ENCODE measurements at places on chromosomes 16 and 17. TPM values are rescaled to one million over a fixed set of nuclear protein-coding genes. Genes with fewer than 3 reads are reported as not detected.
A peak's percentile ranks its signal among the peaks of the same experiment; 100 is the strongest.

The P2RX5 gene
- 108 TPM for polyA plus RNA-seq

- DNase-seq, result no peak
Observed at GRCh38 chr16:85536411-85537330, 76.5 kb upstream of the GSE1 start.

The TSPAN10 gene
- polyA plus RNA-seq, result 0.46 TPM

GRCh38 chr16:84176192-84177053 is 10.4 kb downstream of the TAF1C start:
- DNase-seq, result no peak

GRCh38 chr17:1730326-1731193 is 6.1 kb downstream of the WDR81 start:
- DNase-seq, result peak; percentile 87

DNA sequence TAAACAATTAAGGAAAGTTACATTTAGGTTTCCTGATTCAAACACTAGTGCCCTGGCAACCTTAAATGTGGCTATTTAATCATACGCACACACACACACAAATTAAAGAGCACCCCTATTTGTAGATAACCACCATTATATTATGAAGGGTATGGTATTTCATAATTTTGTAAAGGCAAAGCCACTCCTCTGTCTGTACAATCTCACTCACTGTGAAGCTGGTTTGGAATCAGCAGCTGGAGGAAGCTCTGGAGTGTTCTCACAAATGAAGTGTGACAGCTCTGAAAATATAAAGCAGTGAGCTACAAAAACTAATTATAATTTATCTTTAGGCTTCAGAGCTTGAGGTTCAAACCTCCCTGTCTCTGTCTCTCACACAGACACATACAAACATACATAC is 57.9 kb upstream of the KCNJ16 start:
- DNase-seq, result no peak

The TNFRSF13B gene
- not detected for polyA plus RNA-seq

DNA sequence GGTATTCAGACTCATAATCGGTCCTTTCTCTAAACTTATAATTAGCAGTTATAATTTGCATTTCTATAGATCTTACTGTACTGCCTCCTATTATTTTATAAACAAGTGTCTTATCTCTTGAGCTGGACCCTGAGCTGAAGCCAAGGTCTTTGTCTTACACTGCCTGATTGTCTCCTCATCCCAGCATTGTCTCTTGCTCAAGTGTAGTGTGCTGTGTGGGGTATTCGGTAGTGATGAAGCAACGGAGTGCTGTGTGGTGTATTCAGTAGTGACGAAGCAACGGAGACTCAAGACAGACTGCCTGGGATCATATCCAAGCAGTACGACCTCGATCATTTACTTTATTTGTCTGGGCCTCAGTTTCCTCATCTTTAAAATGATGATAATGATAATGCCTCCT is 69.3 kb downstream of the COX10 start:
- no peak for DNase-seq

- DNase-seq, result peak; percentile 56
Observed at GRCh38 chr17:17886226-17886625, 49.4 kb upstream of the SREBF1 start.

GRCh38 chr17:21419299-21420239 is 43.4 kb downstream of the KCNJ12 start:
- DNase-seq, result no peak

The PHB1 gene
- 328 TPM for polyA plus RNA-seq

- peak; percentile 91 for DNase-seq
Observed at GRCh38 chr17:76414334-76415295, 30.2 kb downstream of the SPHK1 start.

GRCh38 chr16:30434852-30435251 is 5.0 kb upstream of the DCTPP1 start:
- DNase-seq, result no peak

The NFATC2IP gene
- 12.7 TPM for polyA plus RNA-seq

- DNase-seq, result no peak
Observed at GRCh38 chr16:4038448-4038847, 77.8 kb downstream of the ADCY9 start.

The MT3 gene
- polyA plus RNA-seq, result 2.3 TPM

DNA sequence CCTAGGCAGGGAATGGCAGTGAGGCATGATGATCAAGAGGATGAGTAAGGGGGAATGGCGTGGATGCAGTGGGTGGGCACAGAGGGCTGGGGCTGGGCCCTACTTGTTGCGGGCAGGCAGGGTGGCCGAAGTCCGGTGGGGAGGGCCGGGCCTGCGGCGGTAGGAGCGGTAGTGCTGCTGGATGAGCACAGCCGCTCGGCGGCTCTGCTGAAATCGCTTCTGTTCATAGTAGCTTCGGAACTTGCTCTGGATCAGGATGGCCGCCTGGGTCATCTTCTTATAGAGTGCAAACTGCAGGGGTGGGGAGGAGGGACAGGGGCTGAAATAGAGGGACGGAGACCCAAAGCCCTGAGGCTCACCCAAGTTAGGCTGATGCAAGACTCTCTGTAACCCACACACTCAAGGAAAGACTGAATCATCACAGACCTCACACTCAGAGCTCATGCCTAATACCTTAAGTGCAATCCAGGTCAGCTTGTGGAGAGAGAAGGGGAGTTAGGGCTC is 1.5 kb upstream of the SPAG7 start:
- DNase-seq, result peak; percentile 47

- DNase-seq, result no peak
Observed at GRCh38 chr16:77617996-77618395, 104.3 kb upstream of the NUDT7 start.

GRCh38 chr17:78154903-78155811 is 9.0 kb downstream of the C17orf99 start:
- DNase-seq, result no peak

GRCh38 chr17:57236686-57237299 is 19.5 kb upstream of the MSI2 start:
- DNase-seq, result no peak

DNA sequence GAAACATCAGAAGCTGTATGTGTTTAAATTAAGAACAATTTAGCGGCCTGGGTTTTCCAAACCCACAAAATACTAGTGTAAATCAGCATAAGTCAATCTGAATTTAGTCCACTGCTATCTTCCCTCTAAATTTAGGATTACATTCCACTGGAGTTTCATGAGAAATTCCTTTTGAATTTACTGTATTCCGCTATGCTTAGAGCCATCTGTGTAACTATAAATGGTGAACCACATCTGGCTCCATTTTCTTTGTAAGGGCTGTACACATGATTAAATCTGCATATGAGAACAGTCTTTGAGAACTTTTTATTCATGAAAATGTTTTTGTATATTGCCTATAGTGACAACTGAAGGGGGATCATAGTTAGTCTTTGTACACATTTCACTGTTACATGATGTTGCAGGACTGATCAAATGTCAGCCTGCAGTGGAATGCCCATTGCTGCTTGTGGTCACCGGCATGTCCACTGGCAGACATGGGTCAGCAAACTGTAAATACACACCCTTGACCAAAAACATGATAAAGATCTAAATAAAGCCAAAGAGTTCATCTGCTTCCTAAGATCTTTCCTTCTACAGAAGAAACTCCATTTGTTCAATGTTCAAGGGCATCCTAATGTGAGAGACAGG is 36.8 kb downstream of the RPGRIP1L start:
- DNase-seq, result no peak

DNA sequence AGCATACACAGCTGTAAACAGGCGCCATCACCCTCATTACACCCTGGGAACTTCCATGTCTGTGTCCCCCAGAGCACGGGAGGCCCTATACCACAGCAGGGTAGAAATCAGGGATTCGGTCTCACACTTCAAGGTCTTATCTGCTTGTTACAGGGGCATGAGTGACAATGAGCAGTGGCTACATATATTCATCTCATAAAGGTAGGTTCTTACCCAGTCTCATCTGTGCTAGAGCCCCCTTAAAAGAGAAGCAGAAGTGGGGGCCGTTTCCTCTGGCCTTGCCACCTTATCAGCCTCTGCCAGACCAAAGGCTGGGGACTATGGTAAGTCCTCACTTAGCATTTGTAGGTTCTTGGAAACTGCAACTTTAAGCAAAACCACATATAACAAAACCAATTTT is 46.5 kb downstream of the IRX5 start:
- DNase-seq, result no peak

- DNase-seq, result no peak
Observed at GRCh38 chr16:79278506-79278905, 322.0 kb downstream of the MAF start.
